Dorsolateral prefrontal cortex (tissue), 122 donors: ENCODE measurements at places on chromosomes 3 and 15.

GRCh38 chr3:8371085-8371551 is 130.5 kb upstream of the LMCD1 start:
- DNase-seq, result no peak

DNA sequence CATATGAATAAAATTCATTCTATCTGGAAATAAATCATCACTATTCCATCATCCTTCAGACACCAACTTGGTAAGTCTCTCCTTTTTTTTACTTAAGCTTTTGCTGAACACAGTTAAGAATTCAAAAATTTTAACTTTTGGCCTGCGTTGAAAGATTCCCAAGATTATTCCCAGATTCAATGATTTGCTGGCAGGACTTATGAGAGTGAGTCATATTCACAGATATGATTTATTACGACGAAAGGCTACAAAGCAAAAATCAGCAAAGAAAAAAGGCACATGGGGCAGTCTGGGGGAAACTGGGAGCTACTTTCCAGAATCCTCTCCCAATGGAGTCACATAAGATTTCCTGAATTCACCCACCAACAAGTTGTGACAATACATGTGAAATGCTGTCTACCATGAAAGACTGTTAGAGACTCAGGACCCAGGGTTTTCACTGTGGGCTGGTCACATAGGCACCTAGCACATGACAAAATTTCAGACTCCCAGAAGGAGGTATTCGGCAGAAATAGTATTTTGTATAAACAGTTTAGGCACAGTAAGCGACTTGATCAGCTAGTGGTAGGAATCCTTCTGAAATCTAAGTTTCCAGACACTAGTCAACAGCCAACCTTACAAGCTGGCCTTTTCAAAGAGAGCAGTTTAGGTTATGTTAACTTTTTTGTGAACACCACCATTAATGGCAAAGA is 82.1 kb downstream of the DLG1 start:
- no peak for DNase-seq

- DNase-seq, result no peak
Measured at GRCh38 chr3:98359993-98360675, 6.5 kb downstream of the OR5K4 start.

GRCh38 chr15:63545520-63545919 is 41.1 kb downstream of the USP3 start:
- no peak for DNase-seq

- no peak for DNase-seq
Measured at GRCh38 chr3:125050488-125051090, 5.2 kb downstream of the HEG1 start.

DNA sequence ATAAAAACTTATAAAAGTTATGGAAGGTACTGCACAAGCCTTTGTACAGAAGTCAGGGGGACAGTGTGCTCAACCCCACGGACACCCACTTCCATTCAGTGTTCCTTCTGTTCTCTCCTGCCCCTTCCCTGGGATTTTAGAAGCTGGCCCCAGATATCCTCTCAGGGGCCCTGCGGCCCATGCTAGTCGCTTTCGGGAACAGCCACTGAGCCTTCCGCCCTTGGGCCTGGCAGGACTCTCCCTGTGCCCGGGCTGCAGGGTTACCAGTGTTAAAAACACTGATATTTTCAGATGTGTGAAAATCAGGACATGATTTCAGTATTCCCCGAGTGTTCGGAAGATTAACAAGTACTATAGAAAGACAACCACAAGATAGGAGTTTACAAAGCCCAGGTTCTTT is 22.4 kb downstream of the FAN1 start:
- DNase-seq, result no peak

DNA sequence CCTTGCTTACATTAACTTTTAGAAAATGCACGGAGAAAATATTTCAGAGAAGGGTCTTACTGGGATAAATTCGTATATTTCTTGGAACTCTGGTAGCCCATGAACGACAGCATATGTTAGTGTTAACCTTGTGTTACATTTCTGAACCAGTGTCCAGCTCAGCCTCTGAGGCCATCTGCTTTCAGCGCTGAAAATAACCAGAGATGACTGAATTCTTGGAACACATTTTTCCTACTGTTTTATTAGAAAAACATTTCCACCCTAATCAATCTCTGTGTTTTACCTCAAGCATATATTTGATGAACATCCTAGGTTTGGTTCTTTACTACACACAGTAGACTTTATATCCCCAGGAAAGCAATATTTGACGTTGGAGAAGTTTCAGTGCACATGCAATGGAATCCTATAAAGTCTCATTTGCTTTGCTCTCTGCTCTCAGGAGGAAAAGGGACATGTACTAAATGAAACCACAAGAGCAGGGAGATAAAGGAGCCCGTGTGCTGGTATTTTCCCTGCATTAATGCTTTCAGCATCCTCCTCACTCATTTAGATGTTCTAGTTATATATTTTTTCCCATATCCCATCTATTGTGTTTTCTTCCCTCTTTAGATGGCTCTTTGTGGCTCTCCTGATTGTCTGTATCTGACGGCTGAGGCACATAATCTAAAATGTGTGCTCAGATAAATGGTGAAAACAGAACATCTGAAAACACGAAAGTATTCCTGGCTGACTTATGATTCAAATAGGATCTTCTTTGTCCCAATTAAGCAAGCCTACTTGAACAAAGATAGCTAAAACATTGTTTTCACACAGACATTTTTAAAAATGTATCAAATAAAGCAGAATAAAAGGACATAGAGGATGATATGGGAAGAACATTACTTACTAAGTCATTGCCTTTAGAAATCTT is 151.7 kb upstream of the KCNMB2 start:
- no peak for DNase-seq

DNA sequence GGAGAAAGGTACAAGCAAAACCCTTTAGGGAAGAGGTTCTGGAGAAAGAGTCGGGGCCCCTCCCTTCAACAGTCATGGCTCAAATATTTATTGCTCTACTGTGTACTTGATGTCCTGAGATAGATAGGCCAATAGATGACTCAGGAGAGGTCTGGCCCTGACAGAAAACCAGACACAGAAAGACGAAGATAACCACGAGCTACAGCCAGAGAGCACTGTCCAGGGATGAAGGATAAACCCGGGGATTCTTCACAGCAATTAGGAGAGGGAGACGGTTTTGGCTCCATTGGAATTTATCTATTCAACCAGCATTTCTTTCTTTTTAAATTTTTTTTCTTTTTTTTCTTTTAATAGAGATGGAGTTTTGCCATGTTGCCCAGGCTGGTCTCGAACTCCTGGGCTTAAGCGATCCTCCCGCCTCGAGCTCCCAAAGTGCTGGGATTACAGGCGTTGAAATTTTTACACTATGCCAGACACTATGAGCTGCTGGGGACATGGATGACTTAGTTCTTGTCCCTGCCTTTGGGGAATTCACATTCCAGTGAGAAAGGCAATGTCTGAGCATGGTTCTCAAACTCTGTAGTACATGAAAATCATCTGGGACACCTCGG is 4.6 kb upstream of the CIDEC start:
- no peak for DNase-seq

GRCh38 chr3:62546266-62546665 is 172.9 kb upstream of the FEZF2 start:
- DNase-seq, result no peak

GRCh38 chr3:112042842-112043280 is 8.3 kb downstream of the TMPRSS7 start:
- DNase-seq, result no peak

GRCh38 chr3:14472471-14473351 is 67.4 kb downstream of the GRIP2 start:
- no peak for DNase-seq

DNA sequence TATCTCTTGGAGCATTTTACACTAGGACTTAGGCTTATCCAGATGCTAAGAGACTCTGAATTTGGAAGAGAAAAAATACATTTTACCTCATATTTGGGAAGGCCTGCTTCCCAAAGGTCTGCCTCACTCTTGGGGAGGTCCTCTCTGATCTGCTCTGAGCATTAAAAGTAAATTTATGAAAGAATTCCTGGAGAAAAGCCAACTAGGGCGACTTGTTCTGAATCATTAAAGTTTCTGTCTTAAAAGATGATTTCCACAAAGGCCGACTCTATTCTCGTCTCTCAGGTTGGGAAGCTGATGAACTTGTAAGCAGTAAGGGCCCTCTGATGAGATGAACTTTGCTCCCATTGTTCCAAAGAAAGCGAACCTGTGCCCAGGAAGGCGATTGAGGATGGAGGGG is 48.7 kb upstream of the HES1 start:
- DNase-seq, result no peak

GRCh38 chr3:163562625-163563024 is 1515.7 kb downstream of the SI start:
- DNase-seq, result no peak

DNA sequence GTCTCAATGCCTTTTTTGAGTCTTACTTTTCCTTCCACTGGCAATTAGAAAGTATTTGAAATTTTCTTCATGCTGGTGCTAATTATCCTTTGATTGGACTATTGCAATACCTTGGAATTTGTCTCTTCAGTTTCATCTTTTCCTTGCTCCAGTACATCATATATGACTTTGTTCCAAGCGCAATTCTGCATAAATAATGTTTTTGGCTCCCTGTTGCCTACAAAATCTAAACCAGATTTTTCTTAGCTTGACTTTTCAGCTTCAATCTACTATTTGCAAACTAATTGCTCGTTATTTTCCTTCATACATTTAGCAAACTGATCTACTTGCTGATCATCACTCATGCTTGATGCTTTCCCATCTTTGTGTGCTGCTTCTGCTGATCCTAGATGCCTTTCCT is 230.8 kb upstream of the GPR149 start:
- DNase-seq, result no peak

- no peak for DNase-seq
Measured at GRCh38 chr3:140391061-140391460, 286.8 kb upstream of the TRIM42 start.

GRCh38 chr3:16338999-16339398 is 74.0 kb downstream of the OXNAD1 start:
- no peak for DNase-seq

DNA sequence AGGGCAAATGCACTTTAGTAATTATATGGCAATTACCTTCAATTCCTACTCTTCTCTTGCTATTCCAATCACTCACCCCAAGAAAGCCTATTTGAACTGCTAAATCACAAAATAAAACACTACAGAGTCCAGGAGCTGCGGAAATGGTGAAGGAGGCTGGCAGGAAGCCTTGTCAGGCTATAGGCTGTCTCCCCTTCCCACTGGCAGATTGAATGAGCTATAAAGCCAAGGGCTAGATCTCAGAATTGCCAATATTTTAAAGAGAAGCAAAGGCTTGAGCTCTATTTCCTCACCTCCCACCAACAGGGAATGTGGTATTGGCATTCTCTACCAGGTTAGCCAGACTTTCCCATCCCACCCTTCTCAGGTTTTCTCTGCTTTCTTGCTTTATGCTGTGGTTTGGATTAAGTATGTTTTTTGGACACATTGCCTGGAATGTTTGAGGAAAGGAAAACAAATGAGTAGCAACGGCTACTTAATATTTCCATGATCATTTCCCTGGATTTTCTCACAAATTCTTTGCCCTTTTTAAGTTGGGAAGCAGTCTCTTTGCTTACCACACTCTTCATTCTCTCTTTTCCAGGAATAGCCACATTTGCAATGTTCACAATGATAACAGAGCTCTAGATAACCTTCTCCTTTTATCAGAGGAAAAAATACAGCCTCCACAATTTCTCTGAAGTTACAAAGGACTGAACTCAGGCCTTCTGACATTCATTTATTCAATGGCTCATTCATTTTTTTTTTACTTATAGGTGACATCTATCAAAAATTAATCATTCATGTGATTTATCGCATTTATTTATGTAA is 1125.4 kb downstream of the ROBO1 start:
- no peak for DNase-seq

DNA sequence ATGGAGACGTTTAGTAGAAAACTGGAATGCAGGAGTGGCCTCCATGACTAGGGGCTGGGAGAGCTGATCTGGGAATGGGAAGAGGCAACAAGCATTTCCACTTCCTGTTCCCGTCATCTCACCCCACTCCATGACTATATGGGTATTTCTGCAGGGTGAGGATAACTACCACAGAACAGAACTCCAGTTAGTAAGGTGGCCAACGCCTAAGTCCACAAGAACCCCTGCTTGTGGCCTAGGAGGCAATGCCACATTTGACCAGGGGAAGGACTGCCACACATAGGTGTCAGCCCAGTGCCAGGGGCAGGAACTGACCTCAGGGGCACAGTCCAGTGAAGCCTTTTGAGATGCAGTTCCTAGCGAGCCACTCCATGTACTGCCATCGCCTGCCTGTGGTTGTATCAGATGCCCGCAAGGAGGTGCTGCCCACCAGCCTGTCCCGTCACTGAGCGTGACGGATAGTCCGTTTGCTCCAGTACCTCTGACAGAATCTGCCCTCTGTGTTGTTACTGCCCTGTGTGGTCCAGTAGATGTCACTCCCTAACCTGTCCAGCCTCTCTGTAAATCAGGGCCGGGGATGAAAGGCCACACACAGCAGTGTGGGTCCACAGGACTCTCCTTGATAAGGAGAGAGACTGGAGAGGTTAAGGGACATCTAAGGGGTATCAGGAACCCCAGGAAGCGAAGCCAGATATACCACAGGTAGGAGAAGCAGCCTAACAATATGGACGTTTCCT is 3.5 kb upstream of the MTFMT start:
- peak; percentile 36 for DNase-seq
